ENCODE measurements at places on chromosomes 6 and 20. TPM values are rescaled to one million over a fixed set of nuclear protein-coding genes. Genes with fewer than 3 reads are reported as not detected.

The CCM2L gene
- polyA plus RNA-seq, result 71.1 TPM

The TNXB gene
- 32.5 TPM for polyA plus RNA-seq

The AFG1L gene
- polyA plus RNA-seq, result 1.8 TPM

The PRDM13 gene
- not detected for polyA plus RNA-seq

The GJA10 gene
- not detected for polyA plus RNA-seq

The WDR46 gene
- polyA plus RNA-seq, result 96.1 TPM

The ORC3 gene
- 15.4 TPM for polyA plus RNA-seq

- no peak for DNase-seq
Observed at GRCh38 chr6:4736371-4736873, 39.8 kb upstream of the CDYL start.

- no peak for DNase-seq
Observed at GRCh38 chr20:44392776-44393607, 37.5 kb downstream of the HNF4A start.

DNA sequence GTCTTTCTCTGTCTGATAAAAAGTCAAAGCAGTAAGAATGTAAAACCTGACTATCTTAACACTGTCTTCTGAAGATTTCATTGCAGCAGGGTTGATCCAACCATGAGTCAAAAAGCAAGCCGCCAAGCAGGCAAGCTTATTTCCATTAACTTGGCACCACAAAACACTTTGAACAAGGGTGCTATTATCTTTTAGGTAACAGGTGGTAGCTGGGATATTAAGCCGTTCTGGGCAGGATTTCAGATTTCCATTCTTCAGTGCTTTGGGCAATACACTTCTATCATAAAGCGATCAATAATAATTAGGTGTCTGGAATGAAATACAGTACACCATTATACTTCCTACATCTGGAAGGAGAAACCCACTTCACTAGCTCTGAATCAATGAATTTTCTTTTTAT lies 181.9 kb downstream of the TBC1D7 start:
- no peak for DNase-seq

DNA sequence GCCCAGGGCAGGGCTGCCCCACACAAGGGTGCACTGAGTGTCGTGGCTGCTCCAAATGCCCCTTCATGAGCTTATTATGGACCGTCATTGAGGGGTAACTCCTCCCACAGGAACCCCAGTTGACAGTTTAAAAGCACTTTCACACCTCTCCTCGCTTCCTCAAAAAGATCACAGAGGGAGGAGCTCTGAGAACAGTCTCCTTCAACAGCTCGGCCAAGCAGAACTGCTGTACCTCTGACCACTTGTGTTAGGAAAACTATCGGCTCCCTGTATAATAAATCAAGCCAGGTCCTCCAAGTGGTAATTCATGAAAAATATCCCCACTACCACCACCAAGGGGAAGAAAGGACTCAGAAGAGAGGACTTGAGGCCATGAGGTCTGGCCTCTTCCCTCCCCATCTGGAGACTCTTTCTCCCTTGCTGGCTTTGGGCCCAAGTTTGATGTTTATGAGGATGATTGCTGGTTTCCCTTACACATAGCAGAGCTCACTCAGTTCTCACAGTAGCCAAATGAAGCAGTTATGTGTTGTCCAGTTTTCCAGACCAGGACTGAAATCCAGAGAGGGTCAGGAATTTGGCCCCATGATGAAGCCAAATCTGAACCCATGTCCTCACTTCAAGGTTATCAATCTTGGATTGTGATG lies 8.7 kb downstream of the SNX21 start:
- no peak for DNase-seq

GRCh38 chr6:87944541-87944954 lies 103.1 kb upstream of the SPACA1 start:
- no peak for DNase-seq

DNA sequence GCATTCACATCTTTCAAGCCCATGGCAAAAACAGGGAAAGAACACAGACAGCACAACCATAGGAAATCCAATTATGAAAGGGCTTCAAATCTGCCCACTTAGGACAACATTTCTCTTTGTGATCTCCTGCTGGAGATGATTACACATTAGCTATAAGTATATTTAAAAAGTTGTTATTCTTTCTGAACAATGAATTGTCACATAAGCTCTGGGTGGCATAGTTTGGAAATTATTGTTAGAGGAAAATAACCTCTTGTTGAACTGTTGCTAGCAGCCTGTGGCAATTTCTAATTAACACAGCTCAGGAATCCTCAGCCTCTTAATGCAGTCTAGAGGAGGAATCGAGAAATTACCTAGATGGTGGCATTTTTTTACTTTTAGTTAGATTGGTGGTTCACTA lies 54.9 kb downstream of the BCAS1 start:
- DNase-seq, result no peak

DNA sequence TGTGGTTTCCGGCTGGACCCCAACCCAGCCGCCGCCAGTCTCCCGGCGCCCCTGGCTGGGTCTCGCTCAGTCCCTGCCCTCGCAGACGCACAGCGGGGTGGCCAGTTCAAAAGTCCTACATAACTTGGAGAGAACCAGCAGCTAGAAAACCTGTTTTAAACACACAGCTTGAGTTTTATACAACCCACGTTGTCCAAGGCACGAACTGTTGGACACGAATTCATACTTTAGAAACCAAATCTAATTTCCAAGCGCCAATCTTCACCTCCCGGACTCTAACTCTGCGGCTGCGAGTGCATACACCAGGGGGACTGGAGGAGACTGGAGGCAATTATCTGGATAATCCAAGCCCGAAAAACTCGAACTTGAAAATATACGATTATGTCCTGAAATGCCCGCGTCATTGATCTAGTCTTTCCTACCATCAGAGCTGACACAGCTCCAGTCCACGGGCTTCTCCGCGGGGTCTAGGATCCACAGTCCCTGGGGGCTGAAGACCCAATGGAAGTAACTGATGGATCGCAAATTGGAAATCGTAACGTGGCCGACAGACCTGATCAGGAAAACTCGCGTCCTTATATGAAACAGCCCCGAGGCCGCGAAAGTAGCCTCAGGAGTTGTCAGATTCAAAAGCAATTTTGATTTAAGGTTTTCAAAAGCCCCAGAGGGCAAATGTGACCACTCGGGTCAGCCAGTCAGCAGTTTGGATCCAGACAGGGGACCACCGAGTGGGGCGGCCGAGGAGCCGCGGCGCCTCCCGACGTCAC lies 843 bp upstream of the HEY2 start:
- DNase-seq, result peak; percentile 75

DNA sequence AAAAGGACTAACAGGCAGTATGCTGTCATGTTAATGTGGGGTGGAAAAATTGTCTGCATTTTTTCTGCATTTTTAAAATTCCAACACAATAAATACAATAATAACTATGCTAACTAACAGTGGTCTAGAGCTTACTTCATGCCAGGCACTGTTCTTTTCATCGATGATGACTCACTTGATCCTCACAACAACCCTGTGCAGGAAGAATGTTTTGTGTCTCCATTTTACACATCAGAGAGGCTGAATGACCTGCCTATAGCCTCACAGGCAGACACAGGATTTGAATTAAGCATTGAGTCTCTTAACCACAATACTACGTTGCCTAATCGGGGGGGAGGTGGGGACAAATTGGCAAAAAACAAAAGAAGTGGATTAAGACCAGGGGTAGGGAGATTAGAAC lies 26.9 kb upstream of the FANCE start:
- DNase-seq, result no peak

DNA sequence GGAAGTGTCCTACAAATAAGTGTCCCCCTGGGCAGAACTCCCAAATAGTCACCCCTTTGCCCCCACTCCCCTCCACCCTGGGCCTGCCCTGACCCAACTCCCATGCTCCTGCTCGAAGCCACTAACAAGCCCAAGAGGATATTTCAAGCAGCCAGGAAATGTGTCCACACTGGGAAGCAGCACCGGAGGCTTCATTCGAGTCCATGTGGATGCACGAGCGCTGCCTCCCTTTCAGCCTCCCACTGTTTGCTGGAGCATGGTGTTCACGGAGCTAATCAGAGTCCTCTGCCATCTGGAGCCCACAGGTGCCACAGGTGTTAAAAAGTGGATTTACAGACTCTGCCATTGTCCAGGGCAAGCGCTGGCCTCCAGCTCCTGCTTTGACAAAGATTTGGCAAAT lies 177.6 kb downstream of the TTLL2 start:
- DNase-seq, result no peak

- DNase-seq, result no peak
Observed at GRCh38 chr6:13993416-13993815, 68.7 kb downstream of the RNF182 start.

- no peak for DNase-seq
Observed at GRCh38 chr6:35583893-35584688, 71.4 kb upstream of the TULP1 start.

DNA sequence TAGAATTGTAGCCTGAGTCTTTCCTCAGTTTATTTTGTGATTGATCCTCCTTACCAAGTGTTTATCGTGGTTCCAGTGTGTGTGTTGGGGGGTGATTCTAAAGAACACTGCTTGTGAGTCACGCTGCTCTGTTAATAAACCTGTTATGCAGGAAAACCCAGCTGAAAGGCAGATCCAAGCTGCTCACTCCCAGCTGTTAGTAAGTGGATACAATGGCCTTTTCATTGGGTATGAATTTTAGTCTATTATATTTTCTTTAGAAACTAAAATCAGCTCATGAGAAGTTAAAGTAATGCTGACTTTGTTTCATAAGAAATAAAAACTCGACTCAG lies 12.2 kb upstream of the DSTN start:
- no peak for DNase-seq

- no peak for DNase-seq
Observed at GRCh38 chr20:25534845-25535244, 50.5 kb downstream of the NINL start.

Data from spleen (tissue), 13 donors.